Stimulated activated CD4-positive, alpha-beta T cell treated with anti-CD3 and anti-CD28 coated beads, Interleukin-4, amount 100 ng/mL, for 48 hours (primary cell): ENCODE measurements at places on chromosomes 6 and 20.

DNA sequence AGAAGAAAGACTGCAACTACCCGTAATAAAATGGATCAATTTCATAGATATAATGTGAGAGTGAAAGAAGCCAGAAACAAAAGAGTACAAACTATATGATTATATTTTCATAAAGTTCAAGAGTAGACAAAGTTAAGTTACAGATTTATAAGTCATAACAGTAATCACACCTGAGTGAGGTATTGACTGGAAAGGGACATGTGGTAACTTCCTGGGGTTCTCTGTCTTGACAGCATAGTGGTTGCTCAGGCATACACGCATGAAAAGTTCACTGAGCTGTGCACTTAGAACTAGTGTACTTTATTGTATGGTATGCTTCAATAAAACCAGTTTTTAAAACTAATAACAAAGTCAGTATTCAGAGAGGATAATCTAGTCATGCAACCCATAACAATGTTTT lies 653.6 kb downstream of the EPM2A start:
- no peak for DNase-seq

- DNase-seq: no peak
These were observed 147.6 kb upstream of the TMEM170B start for GRCh38 chr6:11389977-11390376.

DNA sequence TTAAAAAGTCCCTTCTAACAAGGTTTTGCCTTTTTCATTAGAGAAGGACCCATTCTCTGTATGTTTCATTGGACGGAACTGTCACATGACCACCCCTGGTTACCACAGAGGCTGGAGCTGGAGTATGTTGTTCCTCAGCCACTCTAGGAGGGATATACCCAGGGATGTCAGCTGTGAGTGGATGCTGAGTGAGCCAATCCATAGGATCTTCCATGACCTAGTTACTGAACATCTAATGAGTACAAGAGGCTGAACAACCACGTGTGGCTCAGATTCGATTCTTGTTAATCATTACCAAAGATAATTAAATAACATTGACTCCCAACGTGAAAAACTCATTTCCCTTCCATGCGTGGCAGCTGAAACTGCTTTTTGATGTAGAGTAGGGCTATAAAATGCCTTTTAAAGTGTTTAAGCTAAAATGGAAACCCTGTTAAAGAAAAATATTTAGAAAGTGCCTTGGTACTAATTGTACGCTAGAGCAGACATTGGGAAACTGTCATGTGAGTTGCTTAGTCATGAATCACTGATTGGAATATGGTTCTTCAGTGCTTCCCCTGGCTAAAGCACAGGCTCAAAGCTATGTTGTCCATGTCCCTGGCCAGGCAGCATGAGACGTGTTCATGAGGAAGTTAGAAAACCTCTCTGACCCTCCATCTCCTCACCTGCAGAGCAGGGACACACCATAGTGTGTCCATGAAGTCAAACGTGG lies 256.1 kb downstream of the ZNF217 start:
- no peak for DNase-seq

- DNase-seq: no peak
These were observed 25.3 kb downstream of the SNX5 start for GRCh38 chr20:17943343-17943742.
